Stimulated activated CD4-positive, alpha-beta T cell treated with anti-CD3 and anti-CD28 coated beads, Interleukin-1b, Interleukin-23, amount 100 ng/mL, for 4 hours (primary cell): ENCODE measurements at places on chromosomes 5 and 9.

- DNase-seq: no peak
These were observed 32.5 kb downstream of the ANXA1 start for GRCh38 chr9:73183917-73184861.

GRCh38 chr5:172502969-172503368 is 48.6 kb upstream of the SH3PXD2B start:
- DNase-seq: no peak

- DNase-seq: no peak
These were observed 267.3 kb upstream of the CDH6 start for GRCh38 chr5:30926218-30926617.

DNA sequence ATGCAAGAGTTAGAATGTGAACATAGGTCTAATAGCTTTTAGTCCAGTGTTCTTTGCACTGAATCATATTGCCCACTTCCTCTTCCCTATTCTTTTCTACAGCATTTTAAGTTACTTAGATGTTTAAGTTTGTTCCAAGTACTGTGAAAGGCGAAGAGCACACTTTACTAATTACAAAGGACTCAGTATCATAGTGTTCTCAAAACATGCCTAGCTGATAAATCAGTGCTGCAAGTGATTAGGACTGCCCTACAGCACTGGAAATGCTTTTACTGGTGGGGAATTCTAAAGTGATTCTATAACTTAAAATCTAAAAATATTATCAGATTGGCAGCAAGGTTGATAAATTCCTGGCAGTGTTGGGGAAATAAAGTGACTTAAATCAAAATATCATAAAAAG is 177.9 kb upstream of the KCNN2 start:
- DNase-seq: no peak

- DNase-seq: no peak
These were observed 23.1 kb downstream of the FGFR4 start for GRCh38 chr5:177109810-177110209.

GRCh38 chr5:65141493-65141892 is 340.2 kb downstream of the ADAMTS6 start:
- no peak for DNase-seq

DNA sequence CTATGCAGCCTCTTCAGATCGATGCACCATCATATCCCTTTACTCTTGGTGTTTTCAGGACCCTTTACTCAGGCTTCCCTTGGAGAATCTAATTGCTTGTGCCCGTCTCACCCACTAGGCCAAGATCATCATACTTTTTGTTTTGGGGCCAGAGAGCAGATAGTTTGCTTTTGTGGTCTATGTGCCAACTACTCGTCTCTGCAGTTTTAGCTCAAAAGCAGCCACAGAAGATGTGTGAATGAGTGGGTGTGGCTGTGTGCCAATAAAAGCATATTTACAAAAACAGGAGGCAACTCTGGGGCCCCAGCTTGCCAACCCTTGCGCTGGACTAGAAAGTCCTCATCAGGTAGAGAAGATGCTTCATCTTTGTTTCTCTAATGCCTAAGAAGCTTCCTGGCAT is 216.8 kb downstream of the SEMA5A start:
- no peak for DNase-seq

- DNase-seq: no peak
These were observed 540.0 kb upstream of the GRAMD2B start for GRCh38 chr5:125883223-125883622.
